Dermis blood vessel endothelial cell (primary cell): ENCODE measurements at places on chromosomes 1 and 21.

- DNase-seq, result peak; percentile 11
Observed at GRCh38 chr1:87327376-87328271, 1.1 kb upstream of the LMO4 start.

DNA sequence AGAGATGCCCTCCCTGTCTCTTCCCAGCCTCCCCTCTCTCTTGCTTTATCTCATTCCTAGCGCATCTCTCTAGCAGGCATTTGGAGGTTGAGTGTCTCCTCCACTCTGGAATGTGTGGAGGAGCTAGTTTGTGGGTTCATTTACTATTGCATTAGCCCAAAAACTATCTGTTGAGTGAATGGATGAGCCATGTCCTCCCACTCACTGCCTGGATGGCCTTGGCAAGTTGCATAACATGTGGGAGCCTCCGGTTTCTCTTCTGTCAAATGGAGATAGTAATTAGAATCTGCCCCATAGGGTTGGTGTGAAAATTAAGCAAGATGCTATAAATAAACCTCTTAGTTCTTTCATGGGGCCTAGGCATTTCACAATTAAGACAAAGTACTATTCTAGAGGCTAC, 181.8 kb downstream of the KAZN start:
- DNase-seq, result no peak

DNA sequence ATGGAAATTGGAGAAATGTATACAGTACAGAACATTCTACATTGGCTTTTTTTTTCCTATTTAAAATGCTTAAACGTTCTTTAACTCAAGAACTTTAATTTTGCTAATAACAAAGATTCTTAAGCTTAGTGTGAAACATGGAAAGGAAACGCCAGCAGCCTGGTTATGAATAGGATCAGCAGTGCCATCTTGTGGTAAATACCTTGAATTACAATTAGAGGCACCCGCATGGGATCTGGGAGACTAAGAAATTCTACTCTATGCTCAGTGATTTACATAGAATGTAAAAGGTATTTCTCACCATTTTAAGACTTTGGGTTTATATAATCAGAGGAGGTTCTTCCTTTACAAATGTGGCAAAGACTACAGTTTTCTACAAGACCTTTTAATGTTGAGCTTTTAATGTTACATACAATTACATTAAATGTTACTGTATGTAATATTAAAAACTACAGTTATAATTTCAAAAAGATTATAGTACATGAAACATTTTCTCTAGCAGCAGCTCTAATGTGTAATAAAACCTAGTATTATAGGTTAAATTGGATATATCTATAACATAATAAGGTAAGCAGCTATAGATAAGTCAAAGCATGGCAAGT, 32.1 kb upstream of the APOBEC4 start:
- DNase-seq, result peak; percentile 78

- no peak for DNase-seq
Observed at GRCh38 chr1:98896711-98897445, 107.8 kb downstream of the PLPPR5 start.

DNA sequence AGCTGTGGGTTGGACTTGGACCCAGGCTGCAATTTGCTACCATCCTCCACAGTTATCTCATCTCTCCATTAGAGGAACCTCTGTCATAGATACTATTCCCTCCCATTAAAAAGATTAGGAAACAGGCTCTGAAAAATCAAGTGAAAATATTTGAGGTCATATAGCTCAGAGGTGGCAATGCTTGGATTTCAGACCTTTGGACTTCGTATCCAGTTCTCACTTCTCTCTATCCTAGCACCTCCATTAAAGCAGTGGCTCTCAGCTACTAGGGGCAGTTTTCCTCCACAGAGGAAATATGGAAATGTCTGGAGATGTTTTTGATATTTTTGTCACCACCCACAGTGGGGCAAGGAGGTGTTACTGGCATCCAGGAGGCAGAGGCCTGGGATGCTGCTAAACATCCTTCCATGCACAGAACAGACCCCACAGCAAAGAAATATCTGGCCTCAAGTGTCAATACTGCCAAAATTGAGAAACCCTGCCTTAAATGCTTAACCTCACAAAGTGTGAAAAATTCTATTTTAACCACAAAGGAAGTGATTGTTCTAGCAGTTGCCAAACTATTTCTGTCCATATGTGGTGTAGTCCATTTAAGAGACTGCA, 54.1 kb downstream of the C8A start:
- DNase-seq, result no peak

- peak; percentile 57 for DNase-seq
Observed at GRCh38 chr1:236141447-236142252, 689 bp upstream of the GPR137B start.

DNA sequence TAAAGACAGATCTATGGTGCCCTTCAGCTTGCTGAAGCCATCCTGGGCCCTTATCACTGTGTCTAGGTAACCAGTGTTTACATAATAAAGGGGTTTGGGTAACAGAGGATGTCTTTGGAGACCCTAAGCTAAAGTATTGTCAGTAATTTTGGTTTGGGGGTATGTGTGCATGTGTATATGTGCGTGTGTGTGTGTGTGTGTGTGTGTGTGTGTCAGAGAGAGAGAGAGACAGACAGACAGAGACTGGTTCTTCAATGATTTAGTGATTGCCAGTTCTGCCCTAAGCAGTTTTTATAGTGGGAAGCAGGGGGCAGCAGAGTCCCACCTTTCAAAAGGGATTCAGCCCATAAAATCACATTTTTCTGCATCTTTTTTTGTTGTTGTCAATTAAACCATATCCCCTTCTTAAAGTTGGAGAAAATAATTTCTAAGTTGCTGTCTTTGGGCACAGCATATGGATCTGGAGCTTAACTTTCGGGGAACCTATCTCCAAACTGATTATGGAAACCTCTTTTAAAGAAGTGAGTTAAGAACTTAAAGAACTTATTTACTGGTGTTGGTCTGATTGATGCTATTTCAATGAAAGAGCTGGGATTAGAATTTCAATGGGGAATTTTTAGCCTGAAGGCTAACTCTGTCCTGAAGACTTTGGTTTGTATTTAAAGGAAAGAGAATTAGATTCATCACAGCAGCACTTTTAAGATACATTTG, 51.1 kb downstream of the ZNF326 start:
- DNase-seq, result peak; percentile 50

DNA sequence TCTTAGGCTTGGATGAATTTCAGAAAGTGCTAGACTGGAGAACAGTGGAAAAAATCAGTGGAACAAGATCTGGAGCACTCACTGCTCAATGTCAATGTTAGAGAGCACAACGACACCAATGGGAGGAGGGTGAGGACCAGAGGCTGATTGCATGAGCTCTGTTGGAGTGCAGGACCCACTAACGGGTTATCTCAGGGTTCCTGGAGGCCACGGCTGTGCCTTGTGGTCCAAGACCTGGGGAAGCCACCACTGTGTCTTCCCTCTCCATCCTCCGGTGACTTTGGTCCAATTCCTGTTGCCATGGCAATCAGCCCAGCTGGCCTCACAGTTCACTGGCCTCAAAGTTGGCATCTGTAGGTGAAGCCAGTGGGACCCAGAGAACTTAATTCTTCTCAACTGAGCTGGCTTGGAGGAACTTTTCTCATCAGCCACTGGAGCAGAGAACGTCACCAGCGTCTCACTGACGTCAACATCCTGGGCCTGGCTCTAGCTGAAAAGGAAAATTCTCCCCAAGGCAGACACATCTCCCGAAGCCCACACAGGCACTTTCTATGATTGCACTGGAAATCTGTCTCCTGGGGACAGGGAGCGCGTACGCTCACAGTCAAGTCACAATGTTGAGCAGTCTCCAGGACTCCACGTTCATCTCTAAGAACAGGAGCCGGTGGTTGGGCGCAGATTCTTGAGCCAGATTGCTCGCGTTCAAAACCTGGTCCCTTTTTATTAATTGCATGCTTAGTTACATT, 21.9 kb upstream of the GPR157 start:
- no peak for DNase-seq

DNA sequence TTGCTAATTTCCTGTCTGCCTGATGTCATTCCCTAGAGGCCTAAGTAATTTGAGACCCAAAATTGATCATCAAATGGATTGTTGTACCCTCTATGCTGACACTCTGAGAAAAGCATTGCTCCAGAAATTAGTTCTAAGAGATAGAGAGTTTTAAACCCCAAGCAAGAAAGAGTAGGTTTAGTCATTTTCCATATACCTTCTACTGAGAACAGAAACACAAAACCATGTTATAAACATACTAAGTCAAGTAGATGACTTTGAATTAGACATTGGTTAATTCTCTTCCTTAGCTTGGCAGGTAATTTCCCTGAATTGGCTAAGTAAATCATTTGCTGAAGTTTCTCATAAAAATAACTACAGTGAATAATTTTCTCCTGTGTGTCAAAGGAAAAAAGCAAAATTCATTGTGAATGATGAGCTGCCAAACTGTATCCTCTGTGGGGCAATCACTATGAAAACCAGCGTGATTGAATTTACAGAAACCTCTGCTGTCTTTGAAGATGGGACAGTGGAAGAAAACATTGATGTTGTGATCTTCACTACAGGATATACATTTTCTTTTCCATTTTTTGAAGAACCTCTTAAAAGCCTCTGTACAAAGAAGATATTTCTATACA, 20.1 kb downstream of the FMO4 start:
- DNase-seq, result no peak

GRCh38 chr21:44898851-44899767, 21.6 kb downstream of the ITGB2 start:
- DNase-seq, result no peak

DNA sequence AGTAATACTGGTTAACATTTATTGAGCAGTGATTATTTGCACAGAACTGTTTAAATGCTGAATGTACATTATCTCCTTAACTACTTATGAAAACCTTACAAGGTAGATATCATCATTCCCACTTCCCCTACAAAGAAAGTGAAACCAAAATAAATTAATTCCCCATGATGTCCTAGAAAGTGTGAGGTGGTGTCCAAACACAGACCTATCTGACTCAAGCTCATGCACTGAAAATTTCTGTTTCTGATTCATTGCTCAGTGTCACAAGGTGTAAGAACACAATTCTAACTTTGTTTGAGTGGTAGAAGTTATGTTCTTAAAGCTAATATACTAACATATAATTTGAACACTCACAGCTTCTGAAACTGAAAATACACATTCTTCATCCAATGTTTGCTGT, 178.7 kb downstream of the MRPL39 start:
- no peak for DNase-seq

- DNase-seq, result no peak
Observed at GRCh38 chr1:83839566-83840173, 159.3 kb downstream of the TTLL7 start.

GRCh38 chr21:28310171-28310685, 682.4 kb downstream of the LTN1 start:
- no peak for DNase-seq

- DNase-seq, result no peak
Observed at GRCh38 chr1:109350655-109351054, 43.8 kb upstream of the MYBPHL start.

GRCh38 chr1:68049941-68050878, at the start of gene DIRAS3:
Gene DIRAS3 (minus strand): TSS chr1:68050627. CDS start chr1:68047297, 3,330 bp downstream.
- DNase-seq, result peak; percentile 46

DNA sequence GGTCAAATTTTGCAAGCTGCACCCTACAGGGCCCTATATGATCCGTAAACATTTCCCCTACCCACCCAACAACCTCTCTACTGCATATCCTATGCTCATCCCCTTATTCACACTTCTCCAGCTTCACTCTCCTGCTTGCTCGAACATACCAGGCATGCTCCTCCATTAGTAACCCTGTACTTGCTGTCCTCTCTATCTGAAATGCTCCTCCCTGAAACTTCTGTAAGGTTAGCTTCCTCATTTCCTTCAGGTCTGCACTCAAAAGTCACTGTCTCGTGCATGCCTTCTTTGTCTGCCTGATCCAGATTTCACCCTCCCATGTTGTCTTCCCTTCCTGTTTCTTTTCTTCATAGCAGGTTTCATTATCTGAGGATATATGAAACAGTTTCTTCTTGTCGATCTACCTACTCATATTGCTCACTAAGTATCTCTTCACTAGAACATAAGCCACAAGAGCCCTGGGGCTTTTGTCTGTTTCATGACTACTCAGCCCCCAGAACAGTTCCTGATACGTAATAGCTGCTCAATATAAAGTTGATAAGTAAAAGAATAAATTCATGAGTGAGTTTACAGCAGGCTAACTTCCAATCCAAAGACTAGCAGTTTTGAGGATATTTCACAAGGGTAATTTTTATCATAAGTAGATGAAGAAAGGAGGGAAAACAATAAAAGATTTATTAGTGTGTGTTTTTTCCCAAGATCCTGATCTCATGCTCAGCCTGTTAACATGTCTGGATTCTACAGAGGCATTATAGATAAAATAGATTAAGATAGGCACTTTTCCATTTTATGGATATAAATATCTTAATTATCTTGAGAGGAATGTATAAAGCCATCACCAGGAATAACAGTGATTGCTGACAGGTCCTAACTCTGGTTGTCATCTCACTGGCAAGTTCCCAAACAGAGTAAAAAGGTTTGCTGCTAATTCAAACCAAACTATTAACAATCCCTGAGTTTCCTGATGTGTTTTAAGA, 392.5 kb upstream of the ESRRG start:
- DNase-seq, result no peak

GRCh38 chr1:29676496-29676895, 440.2 kb downstream of the PTPRU start:
- DNase-seq, result no peak

DNA sequence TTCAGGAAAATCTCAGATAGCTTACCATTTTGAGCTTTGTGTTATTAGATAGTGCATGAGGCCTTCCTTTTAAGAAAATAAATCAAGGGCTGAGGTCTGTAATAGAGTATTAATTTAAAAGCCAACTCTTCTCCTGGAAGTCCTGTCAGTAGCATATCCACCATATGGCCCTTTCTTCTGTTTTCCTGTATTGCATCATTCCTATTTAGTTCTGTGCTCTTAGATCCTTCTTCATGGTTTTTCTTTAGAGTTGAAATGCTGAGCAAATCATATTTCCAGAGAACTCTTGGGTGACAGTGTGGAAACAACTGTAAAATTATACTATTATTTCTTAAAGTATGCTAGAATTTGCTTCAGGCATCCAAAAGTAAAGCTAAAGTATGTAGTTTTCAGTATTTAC, 91.7 kb downstream of the TTC3 start:
- no peak for DNase-seq

DNA sequence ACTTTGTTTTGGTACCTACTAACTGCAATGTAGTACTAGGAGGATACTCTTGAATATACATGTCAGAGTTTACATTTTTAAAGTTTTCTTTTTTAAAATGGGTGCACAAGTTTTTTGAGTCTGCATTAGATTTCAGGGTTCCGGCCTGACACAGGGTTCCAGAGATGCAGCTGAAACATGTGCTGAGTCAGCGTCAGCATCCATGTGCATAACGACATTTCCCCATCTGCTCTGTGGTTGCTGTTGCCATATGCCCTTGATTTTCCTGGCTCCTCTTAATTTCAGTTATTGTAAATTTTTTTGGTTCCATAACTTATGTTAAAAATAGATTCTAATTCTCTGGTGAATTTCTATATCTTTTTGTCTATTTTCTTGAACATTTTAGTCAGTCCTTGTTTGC, 12.3 kb upstream of the METTL13 start:
- no peak for DNase-seq
